HS-27A (cell line): ENCODE measurements at places on chromosomes 1 and 21.

DNA sequence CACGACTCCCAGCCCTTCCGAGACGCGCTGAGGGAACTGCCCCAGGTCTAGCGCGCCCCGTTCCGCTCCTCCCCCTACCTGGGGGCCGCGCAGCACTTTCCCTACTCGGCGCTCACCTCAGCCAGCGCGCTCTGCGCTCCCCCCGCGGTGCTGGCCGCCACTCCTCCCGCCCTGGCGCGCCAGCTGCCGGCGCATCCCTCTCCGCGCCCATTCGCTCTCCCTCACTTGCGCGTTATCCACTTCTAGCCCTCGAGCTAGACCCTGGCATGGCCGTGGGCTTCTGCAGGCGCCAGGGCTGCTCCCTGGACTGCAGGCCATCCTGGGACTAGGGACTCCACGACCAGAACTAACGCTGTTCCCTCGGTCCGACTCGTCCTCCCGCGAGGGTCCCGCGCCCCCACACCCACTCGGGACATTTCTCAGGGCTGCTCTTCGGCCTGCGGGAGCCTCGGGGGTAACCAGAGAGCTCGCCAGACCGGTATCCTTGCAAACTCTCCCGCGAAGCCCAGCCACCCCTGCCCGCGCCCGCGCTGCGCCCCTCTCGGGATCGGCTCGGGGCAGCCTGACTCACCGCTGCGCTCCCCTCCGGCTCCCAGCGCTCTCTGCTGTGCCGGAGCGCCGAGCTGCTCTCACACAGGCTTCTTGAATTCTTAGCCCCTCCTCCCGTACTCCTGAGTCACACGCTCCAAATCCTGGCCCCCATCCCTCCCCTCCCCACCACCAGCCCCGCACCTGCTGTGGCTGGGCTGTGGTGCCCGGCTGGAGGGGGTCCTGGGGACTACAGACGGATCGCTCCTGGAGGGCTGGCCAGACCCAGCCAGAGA lies at the start of gene NGF:
Gene NGF, minus strand, starts transcription at position 617 of the 824 bp plus-strand sequence. CDS start 51,454 bp downstream, outside the sequence.
- no peak for DNase-seq

GRCh38 chr1:226558036-226558650 lies 9.6 kb downstream of the STUM start:
- DNase-seq: no peak

DNA sequence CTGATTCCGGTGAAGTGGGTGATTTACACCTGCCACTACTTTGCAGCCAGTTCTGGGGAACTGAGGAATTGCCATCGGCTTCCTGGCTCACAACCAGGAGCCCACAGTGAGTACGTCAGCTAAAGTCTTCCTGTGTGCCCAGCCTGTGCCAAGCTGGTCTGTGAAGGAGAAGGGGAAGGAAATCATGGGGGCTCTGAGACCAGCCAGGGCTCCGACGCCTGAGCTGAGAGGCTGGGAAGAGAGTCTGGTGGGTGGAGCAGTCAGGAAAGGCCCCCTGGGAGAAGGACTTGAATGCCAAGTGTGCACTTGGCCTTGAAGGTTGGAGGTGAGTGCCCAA lies 1.2 kb downstream of the LURAP1 start:
- no peak for DNase-seq

DNA sequence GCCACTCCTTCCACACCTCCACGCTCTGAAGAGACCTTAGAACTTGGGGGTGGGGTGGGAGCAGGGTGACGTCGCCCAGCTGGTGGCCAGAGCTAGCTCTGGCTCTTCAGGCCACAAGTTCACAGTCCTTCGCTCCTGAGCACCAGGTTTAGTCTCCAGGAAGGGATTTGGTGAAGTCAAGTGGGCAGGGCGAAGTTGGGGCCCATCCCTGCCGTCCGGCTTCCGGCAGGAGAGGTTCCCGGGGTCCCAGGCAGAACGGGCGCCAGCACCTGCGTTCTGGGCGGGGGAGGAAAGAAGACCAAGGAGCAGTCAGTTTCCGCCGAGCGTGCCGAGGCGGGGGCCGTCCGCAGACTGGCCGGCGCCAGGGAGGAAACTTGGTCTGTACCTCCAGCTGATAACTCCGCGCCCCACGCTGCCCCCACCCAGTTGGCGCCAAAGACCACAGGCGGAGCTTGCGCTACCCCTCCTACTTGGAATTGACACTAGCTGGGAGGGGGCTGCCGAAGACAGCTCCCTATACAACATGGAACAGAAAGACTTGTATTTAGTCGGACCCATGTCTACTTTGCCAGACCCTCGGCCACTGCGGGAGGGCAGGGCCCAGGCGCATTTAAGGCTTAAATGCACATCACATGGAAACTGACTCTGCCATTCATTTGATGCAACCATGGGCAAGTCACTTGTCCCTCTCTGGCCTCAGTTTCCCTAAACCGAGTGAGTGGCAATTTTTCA lies 995 bp downstream of the ID3 start:
- DNase-seq: no peak

DNA sequence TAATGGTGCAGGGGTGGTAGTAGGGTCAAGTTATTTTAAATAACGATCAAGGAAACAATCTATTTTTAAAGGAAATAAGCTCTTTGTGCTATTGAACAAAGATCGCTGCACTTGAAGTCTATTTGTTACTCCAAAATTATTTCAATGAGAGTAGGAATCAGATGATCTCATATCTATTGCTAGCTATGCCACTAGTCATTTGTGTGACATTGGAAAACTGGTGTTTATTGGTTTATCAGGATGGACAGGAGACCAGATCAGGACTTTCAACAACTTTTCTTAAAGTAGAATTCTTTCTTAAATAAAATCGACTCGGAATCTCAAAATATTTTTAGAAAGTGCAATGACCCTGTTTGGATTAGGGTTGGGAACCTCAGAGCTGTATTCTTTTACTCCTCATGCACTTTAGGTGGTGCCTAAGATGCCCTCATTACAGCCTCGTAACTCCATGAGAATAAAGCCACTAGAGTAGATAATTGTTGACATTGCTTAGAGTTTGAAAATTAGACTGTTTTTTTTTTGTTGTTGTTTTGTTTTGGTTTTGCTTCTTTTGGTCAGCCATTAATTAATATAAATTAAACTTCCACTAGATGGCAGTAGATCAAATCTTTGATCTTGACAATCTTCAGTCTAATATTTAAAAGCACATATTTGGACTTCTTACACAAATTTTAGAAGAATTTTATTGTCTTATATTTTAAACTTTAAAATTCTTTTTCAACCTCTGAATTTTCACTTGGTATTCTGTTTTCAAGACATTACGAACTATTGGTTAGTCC lies 352.4 kb downstream of the USP25 start:
- DNase-seq: no peak

DNA sequence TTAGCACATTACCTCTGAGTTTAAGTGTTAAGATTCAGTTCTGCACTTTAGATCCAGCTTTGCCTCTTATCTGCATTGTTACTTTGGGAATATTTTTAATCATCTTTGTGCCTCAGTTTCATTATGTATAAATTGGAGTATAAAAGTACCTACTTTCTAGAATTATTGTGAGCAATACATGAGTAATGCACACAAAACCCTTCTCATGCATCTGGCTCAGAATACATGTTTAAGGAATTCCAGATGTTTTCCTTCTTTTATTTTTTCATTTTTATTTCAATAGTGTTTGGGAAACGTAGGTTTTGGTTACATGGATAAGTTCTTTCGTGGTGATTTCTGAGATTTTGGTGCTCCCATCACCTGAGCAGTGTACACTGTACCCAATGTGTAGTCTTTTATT lies 14.2 kb downstream of the C8A start:
- no peak for DNase-seq

- DNase-seq: no peak
These were observed 49.1 kb upstream of the RCOR3 start for GRCh38 chr1:211210052-211210451.

- no peak for DNase-seq
These were observed 10.2 kb upstream of the STMN1 start for GRCh38 chr1:25916460-25916859.

DNA sequence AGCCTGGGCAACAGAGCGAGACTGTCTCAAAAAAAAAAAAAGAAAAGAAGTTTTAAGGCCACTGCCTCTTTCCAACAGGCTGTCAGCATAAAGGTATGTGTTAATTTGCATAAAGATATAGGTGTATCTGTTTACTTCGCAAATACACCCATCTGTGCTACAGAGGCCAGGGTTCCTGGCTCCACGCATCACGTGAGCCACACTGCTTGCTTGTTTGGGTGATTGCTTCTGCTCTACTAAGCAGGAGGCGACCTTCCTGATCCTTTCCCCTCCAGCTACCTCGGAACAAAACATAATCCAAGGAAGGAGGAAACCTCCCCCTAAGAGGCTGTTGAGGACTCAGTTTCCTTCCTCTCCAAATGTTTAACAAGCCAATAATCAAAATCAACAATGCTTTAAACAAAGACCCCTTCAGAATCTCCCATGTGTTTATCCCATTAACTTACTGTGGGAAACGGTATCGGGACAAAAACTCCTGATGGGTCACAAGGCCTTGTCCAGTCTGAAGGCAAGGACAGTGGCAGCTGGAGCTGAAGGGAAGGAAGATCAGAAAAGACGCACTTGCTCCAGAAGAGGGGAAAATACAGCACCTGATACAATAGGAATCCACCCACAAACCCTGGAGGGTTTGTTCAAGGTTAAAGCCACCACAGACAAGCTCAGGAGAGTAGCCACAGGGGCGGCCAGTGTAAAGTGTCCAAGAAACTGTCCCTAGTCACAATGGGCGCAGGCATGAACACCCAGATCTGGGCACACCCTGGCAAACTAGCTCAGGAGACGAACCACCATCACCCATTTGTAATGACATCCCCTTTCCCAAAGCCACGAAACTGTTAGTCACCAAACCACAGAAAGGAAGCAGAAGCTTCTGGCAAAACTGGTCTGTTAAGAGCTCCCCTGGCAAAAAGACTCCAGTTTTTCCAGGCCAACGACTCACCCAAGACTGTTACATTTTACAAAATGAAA lies 17.2 kb downstream of the CTNNBIP1 start:
- DNase-seq: peak; percentile 73

- DNase-seq: no peak
These were observed 559.8 kb downstream of the LMO4 start for GRCh38 chr1:87888446-87888845.

GRCh38 chr1:55639526-55639925 lies 424.4 kb upstream of the USP24 start:
- no peak for DNase-seq
